ENCODE measurements at places on chromosomes 11 and 22.

DNA sequence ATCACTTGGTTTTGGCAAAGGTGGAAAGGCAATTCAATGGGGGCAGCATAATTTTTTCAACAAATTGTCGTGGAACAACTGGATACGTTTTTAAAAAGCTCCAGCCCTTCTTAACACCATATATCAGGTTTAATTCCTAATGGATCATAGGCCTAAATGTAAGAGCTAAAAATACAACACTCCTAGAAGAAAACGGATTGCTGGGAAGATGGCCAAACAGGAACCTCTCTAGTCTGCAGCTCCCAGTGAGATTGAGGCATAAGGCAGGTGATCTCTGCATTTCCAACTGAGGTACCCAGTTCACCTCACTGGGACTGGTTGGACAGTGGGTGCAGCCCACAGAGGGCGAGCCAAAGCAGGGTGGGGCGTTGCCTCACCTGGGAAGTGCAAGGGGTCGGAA is 32.4 kb upstream of the SCGB1D1 start:
- no peak for DNase-seq

- DNase-seq: no peak
These were observed 2.8 kb downstream of the PISD start for GRCh38 chr22:31659246-31659645.

DNA sequence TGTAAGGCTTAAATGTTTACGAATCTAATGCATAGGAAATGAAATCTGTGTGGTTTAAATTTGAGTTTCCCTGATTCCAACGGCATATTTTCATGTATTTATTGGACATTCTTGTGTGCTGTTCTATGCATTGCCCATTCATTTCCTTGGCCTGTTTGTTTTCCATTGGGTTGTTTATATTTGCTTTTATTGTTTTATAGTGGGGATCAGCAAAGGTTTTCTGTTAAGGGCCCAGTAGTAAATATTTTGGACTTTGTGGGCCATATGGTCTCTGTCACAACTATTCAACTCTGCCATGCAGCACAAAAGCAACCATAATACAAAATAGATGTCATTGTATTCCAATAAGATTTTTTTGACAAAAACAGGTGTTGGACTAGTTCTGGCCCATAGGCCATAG is 5.2 kb upstream of the LGR4 start:
- DNase-seq: no peak

DNA sequence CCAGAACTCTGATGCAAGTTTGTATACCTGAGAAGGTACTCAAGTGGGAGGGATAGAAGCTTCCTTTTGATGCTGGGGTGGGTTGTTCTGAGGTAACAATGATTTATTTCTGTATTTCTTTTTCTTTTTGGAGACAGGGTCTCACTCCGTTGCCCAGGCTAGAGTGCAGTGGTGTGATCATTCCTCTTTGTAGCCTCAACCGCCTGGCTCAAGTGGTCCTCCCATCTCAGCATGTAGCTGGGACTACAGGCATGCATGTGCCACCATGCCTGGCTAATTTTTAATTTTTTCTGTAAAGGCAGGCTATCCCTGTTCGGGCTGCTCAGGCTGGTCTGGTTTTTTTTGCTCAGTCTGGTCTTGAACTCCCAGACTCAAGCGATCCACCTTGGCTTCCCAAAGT is 7.9 kb downstream of the KDM2A start:
- DNase-seq: no peak

DNA sequence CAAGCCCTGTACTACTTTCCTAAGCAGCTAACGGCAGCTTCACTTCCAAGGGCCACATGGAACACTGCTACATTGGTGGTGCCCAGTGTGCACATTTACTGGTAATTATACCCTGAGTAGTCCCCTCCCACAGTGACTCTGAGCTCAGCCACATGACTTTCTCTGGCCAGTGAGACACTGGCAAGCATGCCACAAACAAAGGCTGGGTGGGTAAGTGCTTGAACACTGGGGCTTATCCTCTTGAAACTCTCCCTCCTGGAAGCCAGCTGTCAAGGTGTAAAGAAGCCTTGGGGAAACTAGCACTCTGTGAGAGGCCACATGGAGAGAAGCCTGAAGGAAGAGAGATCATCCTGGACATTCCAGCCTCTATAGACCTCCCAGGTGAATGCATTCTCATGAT is 54.4 kb upstream of the DRD2 start:
- no peak for DNase-seq

DNA sequence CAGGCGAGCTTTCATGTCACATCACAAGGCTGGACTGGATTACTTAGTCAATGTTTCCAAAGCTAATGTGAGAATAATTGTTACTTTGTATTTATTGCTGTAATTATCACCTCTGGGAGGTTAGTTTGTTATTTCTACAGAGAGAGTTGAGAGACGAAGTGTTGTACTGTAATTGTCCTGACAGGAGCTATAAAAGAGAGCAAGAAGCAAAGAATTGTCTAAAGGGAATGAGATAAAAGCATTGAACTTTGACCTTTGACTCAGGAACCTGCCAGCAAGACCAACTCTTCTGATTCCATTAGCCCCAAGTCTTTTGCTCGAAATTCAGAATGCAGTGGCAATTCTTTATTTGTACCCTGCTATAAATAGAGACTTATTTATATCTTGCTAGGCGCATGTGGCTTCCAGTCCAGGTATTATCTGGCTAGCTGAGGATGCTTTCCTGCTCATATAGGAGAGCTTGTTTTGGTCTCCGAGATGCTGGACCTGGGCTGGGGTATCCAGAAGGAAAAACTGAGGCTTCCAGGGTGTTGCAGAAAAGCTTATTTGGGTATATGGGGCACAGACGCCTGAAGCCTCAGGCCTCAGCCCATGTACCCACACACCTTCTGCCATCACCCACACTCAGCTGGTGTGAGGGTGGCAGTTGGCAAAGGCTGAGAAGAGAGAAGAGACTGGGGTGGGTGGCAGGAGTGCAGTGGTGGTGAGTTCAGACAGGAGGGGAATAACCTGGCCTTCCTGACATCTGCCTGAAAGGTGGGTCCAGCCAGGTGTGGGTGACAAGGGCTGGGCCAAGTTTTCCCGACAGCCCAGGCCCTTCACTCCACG is 40.7 kb downstream of the SYT13 start:
- no peak for DNase-seq

GRCh38 chr22:42881982-42882656 is 25.0 kb upstream of the ARFGAP3 start:
- no peak for DNase-seq

- DNase-seq: no peak
These were observed 260.9 kb downstream of the DYNC2H1 start for GRCh38 chr11:103370076-103370475.

- DNase-seq: no peak
These were observed 1.7 kb upstream of the ME3 start for GRCh38 chr11:86673872-86674750.

DNA sequence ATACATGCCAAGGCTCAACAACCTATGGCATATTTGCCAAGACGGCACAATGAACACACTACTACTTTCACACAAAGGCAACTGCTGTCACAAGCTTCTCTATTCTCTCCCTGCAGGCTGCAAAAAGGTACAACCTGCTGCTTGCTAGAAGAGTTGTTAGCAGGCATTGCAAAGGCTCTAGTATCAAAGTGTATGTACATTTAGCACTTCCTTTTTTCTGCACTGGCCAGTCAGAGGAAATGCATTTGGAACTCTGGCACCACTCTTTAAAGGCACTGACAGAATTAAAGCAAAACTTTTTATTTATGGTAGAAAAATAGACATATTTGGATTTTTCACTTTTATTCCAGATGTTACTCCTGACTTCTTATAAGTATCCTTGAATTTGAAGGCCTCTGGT is 125.9 kb downstream of the CWF19L2 start:
- DNase-seq: no peak

DNA sequence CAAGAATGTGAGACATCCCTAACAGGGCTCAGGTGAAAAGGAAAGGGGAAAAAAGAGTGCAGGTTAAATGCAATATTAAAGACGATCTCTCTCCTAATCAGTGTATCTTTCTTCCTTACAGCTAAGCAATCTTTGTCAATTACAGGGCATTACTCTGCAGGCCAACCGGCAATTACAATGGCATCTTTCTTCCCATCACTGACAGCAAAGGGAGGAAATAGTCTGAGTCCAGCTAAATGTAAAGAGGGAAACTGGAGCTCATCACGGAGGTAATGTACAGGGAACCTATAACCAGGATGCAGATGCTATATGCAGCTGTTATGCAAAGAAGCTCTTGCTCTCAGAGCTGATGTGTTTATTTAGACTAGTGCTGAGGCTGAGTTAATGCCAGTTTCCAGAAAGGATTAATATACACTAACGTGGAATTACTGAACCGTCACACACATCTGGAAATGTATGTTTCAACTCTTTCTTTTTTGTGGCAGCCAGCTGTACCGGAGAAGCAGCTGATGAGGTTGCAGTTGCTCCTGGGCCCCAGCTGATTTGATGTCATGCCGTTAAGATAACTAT is 121.6 kb downstream of the KIRREL3 start:
- DNase-seq: no peak

DNA sequence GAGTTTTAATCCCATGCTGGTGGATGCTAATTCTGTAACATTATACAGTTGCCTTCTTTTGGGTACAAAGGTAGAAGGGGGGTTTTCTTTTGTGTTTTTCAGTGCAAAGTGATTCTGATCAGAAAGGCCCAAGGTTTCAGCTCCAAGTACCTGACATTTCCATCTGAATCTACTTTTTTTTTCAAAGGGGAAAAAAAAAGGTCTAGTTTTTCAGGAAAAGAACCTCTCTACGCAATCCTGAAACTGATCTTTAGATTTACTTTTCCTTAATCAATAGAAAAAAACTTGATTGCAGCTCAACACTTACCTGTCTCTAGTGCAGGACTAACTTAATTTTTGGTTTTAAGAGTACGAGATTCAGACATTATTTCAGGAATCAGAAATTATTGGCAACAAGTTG is at the start of gene TECTA:
TSS of gene TECTA (plus strand) at position 301 of the 400 bp plus-strand sequence. CDS start 1,423 bp downstream, outside the sequence.
- no peak for DNase-seq

DNA sequence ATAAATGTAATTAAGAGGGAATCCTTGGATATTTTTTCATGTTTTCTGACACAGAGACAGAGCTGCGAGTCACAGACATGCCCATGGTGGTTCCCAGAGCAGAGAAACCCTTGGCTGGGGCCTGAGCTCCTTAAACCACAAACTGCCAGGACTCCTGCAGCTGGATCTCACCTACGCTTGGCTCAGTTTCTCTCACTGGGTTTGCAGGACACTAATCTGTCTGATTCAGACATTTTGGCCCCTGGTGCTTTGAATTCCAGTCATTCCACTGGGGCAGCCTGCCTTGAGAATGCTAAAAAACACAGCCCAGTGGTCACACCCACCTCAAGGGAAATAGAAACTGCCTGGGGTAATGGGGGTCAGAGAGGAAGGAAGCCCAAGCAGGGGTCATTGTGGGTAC is 122.6 kb downstream of the CCDC81 start:
- no peak for DNase-seq

DNA sequence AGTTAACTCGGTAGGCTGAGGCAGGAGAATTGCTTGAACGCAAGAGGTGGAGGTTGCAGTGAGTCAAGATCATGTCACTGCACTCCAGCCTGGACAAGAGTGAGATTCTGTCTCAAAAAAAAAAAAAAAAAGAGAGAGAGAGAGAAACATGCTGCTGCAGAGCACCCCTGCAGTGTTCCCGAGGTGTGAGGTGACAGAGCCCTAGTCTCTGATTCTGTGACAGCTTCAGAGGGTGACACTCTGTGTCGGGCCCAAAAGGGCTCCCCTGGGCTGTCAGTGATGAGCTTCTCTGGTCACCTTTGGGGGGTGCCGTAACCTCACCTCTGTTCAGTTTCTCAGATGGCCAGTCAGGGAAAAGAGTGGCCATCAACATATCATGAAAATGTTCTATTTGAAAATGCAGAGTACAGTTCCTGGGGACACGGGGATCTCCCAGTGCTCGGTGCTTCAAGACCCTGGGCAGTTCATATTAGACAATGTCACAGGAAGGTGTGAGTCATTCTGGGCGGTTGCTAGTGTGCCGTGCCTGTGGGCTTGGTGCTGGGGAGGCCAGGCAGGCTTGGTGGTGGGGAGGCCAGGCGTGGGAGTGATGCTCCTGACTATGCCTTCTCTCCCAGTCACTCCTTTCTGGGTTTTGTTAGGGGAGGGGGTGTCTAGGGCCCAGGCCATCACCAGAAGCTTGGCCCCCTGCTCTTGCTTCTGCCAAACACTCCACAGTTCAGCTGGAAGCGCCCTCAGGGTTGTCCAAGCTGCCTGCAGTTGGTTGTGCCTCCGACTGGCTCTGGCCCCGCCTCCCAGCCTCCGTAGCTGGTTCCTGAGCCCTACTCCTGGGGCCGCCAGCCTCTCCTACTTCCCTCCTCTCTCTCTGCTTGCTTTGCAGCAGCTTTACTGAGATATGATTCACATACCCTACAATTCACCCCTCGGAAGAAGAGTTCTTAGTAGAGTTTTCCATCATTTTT is 52.5 kb upstream of the CLDN5 start:
- DNase-seq: no peak

DNA sequence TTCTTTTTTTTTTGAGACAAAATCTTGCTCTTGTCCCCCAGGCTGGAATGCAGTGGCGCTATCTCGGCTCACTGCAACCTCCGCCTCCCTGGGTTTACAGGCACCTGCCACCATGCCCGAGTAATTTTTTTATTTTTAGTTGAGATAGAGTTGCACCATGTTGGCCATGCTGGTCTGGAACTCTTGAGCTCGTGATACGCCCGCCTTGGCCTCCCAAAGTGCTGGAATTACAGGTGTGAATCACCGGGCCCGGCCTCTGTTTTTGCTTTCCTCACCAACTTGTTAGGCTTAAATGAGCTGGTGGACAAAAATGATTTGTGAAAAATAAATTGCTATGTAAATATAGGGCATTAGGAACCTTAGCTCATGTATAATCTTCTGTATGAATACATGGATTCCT is 3.5 kb downstream of the MEI1 start:
- DNase-seq: no peak

DNA sequence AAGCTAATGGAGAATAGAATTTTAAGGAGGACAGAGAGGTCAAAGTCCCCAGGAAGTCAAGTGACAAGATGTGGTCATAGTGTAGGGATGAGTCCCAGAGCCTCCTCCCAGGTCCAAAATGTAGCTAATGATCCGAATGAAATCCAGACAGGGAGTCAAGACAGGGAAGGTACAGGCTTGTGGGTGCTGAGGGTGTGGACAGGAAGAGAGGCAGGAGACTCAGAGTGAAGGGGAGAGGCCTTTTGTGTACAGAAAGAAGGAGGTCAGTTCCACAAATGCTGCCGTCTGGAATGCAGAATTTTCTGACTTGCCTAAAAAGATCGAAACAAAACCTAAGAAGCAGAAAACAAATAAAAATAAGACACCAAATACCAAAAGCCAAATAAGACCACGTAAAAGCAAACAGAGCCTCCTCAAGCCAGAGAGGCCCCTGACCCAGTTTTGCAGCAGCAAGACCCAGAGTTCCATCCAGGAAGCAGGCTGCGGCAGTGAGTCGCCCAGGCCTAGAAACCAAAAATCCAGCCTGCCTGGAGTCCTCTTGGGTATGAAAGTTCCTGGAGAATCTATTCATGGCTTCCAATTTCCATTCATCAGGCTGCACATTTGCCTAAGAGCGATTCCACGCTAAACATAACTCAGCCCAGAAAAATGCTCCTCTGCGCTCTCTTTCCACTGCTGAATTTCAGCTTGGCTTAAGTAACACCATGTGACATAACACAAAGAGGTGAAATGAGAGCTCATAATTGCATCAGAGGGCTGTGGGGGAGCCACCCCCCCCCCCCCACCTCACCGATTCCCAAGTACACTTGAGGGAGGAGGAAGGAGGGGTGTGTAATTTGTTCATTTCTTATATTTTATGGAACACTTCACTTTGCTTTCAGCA is 71.2 kb downstream of the KIRREL3 start:
- no peak for DNase-seq

Data from RPMI8226 (cell line).